ENCODE measurements at places on chromosomes 3 and 15. TPM values are rescaled to one million over a fixed set of nuclear protein-coding genes. Genes with fewer than 3 reads are reported as not detected.

The FANCD2 gene
- 24.6 TPM for total RNA-seq

DNA sequence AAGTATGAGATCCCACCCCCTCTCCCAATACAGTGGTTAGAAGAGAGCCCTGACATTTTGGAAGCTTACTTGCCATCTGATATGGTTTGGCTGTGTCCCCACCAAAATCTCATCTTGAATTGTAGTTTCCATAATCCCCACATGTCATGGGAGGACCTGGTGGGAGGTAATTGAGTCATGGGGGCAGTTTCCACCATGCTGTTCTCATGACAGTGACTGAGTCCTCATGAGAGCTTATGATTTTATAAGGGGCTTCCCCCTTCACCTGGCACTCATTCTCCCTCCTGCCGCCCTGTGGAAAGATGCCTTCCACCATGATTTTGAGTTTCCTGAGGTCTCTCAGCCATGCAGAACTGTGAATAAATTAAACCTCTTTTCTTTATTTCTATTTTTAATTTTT, 28.8 kb upstream of the HES1 start:
- peaks cover 3% of the 10 kb centered on the region for H3K4me1 ChIP-seq
- no peaks in the 10 kb centered on the region for H3K36me3 ChIP-seq
- DNase-seq, result no peak

- H3K4me3 ChIP-seq, result no peak overlapping the region
- DNase-seq, result no peak
- no peak overlapping the region for H3K27ac ChIP-seq
- no peaks in the 10 kb centered on the region for H3K36me3 ChIP-seq
- H3K27me3 ChIP-seq, result no peaks in the 10 kb centered on the region
- H3K4me1 ChIP-seq, result no peaks in the 10 kb centered on the region
Measured at GRCh38 chr3:160210799-160211221, 14.4 kb upstream of the C3orf80 start.

- peaks cover 14% of the 10 kb centered on the region for H3K4me1 ChIP-seq
- no peak overlapping the region for H3K27ac ChIP-seq
- no peak for DNase-seq
- no peaks in the 10 kb centered on the region for H3K27me3 ChIP-seq
- no peak overlapping the region for H3K4me3 ChIP-seq
Measured at GRCh38 chr3:61699622-61700021, 138.3 kb downstream of the PTPRG start.

GRCh38 chr3:106773795-106774194, 603.4 kb upstream of the CCDC54 start:
- no peak for DNase-seq
- H3K4me3 ChIP-seq, result no peak overlapping the region
- no peak overlapping the region for H3K27ac ChIP-seq
- H3K36me3 ChIP-seq, result no peaks in the 10 kb centered on the region
- no peaks in the 10 kb centered on the region for H3K4me1 ChIP-seq

DNA sequence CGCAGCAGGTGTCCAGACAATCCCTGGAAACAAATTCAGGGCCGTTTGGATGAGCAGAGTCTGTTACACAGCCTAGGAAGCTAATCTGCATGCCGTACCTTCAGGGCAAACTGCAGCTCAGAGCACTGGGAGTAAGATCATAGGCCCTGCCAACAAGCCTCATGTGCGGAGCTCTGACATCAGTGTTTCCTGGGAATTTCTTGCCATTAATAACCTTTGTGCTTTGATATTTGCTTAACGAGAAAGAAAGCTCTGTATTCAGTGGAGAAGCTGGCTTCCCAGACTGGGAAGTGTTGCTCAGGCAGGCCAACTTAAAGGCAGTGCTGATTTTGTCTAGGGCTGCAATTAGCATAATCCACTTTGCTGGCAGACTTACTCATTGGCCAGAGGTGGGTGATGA, 116.1 kb upstream of the KLHL25 start:
- no peaks in the 10 kb centered on the region for H3K4me1 ChIP-seq
- H3K4me3 ChIP-seq, result no peak overlapping the region
- no peaks in the 10 kb centered on the region for H3K27me3 ChIP-seq
- no peaks in the 10 kb centered on the region for H3K36me3 ChIP-seq
- no peak for DNase-seq
